ENCODE measurements at places on chromosomes 7 and 10. TPM values are rescaled to one million over a fixed set of nuclear protein-coding genes. Genes with fewer than 3 reads are reported as not detected.

COL28A1 gene
- not detected for total RNA-seq

SMURF1 gene
- 17.8 TPM for total RNA-seq

RADIL gene
- total RNA-seq: 0.57 TPM

ZMIZ2 gene
- total RNA-seq: 6.8 TPM

SUPV3L1 gene
- 38.5 TPM for total RNA-seq

PON1 gene
- not detected for total RNA-seq

UPK3BL2 gene
- total RNA-seq: 1.7 TPM

NPFFR1 gene
- total RNA-seq: not detected

SPDYE2 gene
- total RNA-seq: not detected

NOM1 gene
- 10.0 TPM for total RNA-seq

ANXA8L1 gene
- total RNA-seq: not detected

ZNF679 gene
- total RNA-seq: not detected

FKBP6 gene
- total RNA-seq: not detected

MMRN2 gene
- total RNA-seq: 1.7 TPM

OR2A1 gene
- total RNA-seq: not detected

TEX36 gene
- not detected for total RNA-seq

NEUROD6 gene
- not detected for total RNA-seq

CAMK2B gene
- total RNA-seq: 0.09 TPM

MOSPD3 gene
- total RNA-seq: 4.1 TPM

EPDR1 gene
- 112 TPM for total RNA-seq

RET gene
- total RNA-seq: 0.28 TPM

ECD gene
- total RNA-seq: 20.8 TPM
